ENCODE measurements at places on chromosomes 11 and 22.
A peak's percentile ranks its signal among the peaks of the same experiment; 100 is the strongest.

DNA sequence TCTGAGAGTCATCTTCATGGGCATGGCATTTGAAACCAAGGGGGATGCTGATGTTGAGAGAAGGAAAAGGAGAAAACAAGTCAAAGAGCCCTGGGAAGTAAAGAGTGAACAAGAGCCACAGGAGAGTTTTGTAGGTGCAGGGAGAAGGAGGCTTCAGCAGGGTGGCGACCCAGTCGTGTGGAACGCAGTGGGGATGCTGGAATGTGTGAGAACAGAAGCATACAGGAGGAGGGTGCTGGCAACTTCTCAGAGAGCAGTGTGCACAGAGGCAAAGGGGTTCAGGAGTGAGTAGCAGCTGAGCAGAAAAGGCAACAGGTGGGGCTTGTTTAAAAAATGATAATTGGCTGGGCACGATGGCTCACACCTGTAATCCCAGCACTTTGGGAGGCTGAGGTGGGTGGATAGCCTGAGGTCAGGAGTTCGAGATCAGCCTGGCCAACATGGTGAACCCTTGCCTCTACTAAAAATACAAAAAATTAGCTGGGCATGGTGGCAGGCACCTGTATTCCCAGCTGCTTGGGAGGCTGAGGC, 75.8 kb upstream of the PLET1 start:
- H3K36me3 ChIP-seq, result no peaks in the 10 kb centered on the region
- no peak for DNase-seq
- no peaks in the 10 kb centered on the region for H3K27me3 ChIP-seq
- H3K4me1 ChIP-seq, result no peaks in the 10 kb centered on the region
- no peak overlapping the region for H3K27ac ChIP-seq
- H3K4me3 ChIP-seq, result no peak overlapping the region

DNA sequence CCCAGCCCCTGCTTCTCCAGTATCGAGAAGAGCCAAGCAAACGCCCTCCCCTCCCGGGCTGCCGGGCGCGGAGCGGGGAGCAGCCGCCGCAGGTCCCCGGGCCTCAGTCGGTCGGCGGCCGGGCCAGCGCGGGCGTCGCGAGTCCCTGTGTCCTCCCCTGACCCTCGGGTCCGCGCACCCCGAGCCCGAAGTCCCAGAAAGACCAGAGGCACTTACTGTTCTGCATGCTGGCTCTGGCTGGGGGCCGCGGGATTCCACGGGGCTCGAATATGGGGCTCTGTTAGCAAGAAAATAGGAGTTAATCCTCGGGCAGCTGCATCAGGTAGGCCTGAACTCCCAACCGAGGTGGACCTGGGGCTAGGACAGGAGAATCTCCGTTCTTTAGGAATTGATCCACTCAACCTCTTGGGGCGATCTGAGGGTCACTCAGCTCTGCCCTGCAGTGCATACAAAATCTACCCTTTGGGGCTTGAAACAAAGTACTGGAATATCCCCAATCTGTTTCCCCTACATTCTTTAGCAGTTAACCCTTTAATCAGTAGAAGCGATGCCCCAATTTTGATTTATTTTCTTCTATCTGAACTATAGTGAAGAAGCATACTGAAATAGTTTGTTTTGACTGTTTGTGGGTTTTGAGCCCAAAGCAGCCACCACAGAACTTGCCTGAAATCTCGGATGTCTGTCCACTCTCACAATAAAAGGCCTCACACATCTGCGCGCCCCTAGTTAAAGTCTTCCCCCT, 4.8 kb downstream of the PAX6 start:
- no peak for DNase-seq
- no peak overlapping the region for H3K27ac ChIP-seq
- H3K36me3 ChIP-seq, result no peaks in the 10 kb centered on the region
- H3K4me1 ChIP-seq, result peaks cover 46% of the 10 kb centered on the region
- peaks cover 94% of the 10 kb centered on the region for H3K27me3 ChIP-seq

GRCh38 chr11:15670520-15671070, 555.9 kb downstream of the INSC start:
- H3K27ac ChIP-seq, result no peak overlapping the region
- H3K27me3 ChIP-seq, result no peaks in the 10 kb centered on the region
- H3K36me3 ChIP-seq, result no peaks in the 10 kb centered on the region
- no peak for DNase-seq
- H3K4me1 ChIP-seq, result no peaks in the 10 kb centered on the region

GRCh38 chr11:65310736-65311135, 3.9 kb upstream of the CDC42EP2 start:
- peaks cover 12% of the 10 kb centered on the region for H3K4me1 ChIP-seq
- no peak for DNase-seq
- no peak overlapping the region for H3K27ac ChIP-seq
- H3K27me3 ChIP-seq, result no peaks in the 10 kb centered on the region

DNA sequence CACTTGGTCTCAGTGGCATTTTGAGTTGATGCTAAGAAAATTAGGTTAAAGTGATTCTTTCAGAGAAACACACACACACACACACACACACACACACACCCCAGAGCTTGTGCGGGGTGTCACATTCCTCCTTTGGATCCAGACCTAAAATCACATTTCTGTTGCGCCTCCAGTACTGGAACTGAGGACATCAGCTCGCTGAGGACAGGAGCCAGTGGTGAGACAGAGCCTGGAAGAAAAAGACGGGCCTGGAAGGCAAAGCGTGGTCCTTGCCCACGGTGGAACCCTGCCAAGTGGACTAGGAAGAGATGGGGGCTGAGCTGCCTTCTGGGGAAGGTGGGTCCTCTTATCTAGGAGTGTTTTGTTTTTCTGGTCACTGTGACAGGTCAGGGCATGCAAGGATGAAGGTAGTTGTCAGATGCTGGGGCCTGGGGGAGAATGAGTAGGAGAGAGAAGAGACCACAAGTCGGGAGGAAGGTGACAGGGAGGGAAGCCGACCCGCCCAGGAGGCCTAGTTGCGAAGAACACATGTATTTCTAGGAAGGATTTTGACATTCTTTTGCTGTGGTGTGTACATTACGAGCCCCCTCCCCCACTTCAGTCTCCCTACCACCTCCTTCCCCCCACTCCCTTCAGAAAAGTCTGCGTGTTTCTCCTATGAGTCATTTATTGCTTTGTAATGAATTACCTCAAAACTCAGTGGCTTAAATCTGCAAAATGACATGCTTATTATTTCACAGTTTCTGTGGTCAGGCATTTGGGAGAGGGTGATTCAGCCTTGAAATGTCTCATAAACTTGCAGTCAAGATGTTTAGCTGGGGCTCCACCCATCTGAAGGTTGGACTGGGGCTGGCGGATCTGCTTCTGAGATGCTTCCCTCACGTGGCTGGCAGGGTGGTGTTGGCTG, 4.8 kb upstream of the ELFN2 start:
- peaks cover 6% of the 10 kb centered on the region for H3K4me1 ChIP-seq
- H3K4me3 ChIP-seq, result no peak overlapping the region
- no peak for DNase-seq
- H3K27me3 ChIP-seq, result peaks cover 18% of the 10 kb centered on the region

GRCh38 chr22:36329254-36330078, 58.3 kb downstream of the MYH9 start:
- H3K27me3 ChIP-seq, result no peaks in the 10 kb centered on the region
- H3K27ac ChIP-seq, result peak overlapping the region; percentile 79
- peaks cover 49% of the 10 kb centered on the region for H3K36me3 ChIP-seq
- DNase-seq, result peak; percentile 85
- peak overlapping the region; percentile 10 for H3K4me3 ChIP-seq

GRCh38 chr22:37764622-37765021, 43.1 kb upstream of the GCAT start:
- peaks cover 11% of the 10 kb centered on the region for H3K36me3 ChIP-seq
- no peak overlapping the region for H3K27ac ChIP-seq
- no peak for DNase-seq
- H3K4me3 ChIP-seq, result no peak overlapping the region

- H3K27me3 ChIP-seq, result no peaks in the 10 kb centered on the region
- DNase-seq, result no peak
- H3K4me1 ChIP-seq, result no peaks in the 10 kb centered on the region
- H3K4me3 ChIP-seq, result no peak overlapping the region
- no peaks in the 10 kb centered on the region for H3K36me3 ChIP-seq
- H3K27ac ChIP-seq, result no peak overlapping the region
Observed at GRCh38 chr11:3155691-3156258, 9.3 kb downstream of the OSBPL5 start.

DNA sequence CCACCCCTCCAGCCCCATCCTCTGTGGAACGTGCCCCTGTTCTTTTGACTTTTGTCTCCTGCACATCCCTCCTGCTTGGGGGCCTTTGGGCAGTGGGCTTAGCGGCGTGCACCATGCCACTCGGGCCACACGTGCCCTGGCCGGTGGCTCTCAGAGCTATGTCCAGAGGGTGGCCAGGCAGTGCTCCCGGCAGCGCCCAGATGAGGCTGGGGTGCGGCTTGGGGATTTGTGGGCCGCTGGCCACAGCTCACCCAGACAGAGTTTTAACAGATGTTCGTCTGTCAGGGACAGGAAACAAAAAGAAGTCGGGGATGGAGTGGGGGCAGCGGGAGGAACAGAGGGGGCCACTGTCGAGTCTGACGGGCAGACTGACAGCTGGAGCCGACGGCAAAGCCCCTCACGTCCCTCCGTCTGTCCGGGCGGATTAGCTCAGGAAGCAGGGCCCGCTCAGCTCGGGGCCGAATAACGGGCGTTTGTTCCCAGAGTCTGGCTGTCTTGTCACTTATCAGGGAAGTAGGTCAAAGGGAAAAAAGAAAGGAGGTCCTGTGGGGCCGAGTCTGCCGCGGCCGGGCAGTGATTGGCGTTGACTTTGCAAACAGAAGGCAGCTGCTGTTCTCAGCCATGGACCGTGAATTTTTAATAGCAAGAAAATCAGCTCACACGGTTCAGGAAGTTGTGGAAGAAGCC, 61.6 kb downstream of the LRP5 start:
- H3K27me3 ChIP-seq, result no peaks in the 10 kb centered on the region
- no peak overlapping the region for H3K4me3 ChIP-seq
- H3K4me1 ChIP-seq, result no peaks in the 10 kb centered on the region
- H3K27ac ChIP-seq, result no peak overlapping the region
- DNase-seq, result no peak

GRCh38 chr11:31092638-31093037, 276.9 kb downstream of the DCDC1 start:
- no peaks in the 10 kb centered on the region for H3K36me3 ChIP-seq
- no peak overlapping the region for H3K27ac ChIP-seq
- H3K4me1 ChIP-seq, result no peaks in the 10 kb centered on the region

DNA sequence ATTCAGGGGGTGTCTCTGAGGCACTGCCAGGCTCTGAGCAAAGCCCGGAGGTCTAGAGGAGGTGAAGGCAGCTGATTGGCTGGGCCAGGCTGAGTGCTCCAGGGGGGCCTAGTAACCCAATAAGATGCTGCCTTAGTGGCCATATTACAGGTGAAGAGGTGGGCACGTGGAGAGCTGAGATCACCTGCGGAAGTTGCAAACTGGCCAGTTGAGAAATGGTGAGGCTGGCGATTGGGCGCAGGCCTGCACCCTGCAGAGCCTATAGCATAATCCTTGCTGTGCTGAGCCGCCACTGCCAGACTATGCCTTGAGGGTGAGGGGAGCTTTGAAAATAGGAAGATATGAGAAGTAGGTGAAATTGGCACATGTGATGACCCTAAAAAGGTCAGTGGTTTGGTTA, 21.7 kb downstream of the DERL3 start:
- DNase-seq, result no peak
- H3K4me1 ChIP-seq, result no peaks in the 10 kb centered on the region
- H3K27me3 ChIP-seq, result no peaks in the 10 kb centered on the region
- H3K27ac ChIP-seq, result no peak overlapping the region
- H3K36me3 ChIP-seq, result peaks cover 42% of the 10 kb centered on the region
- no peak overlapping the region for H3K4me3 ChIP-seq

DNA sequence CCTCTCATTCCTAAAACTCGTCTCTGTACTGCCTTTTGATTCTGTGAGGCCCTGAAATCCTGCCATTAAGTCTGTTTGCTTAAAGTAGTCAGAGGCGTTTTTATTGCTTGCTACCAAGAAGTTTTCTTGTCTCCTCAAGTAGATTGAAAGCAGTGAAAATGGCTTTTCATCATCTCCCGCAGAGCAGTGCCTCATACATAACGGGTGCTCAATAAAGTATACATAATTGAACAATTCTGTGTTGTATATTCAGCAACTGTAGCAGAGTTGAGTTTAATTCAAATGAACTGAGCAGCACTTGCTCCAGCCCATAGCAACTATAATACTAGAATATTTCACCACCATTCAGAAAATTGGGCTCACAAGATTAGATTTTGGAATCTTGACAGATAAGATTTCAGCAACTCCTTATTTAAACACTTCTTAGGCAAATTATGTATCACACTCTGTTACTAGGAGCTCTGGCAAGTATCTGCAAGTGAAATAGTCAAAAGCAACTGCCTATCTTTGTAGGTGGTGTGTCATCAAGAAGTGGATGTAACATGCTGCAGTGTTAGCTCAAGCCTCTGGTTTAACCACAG, 20.0 kb downstream of the FIBIN start:
- no peak for DNase-seq
- H3K4me1 ChIP-seq, result no peaks in the 10 kb centered on the region
- no peaks in the 10 kb centered on the region for H3K27me3 ChIP-seq
- H3K4me3 ChIP-seq, result no peak overlapping the region
- no peaks in the 10 kb centered on the region for H3K36me3 ChIP-seq
- no peak overlapping the region for H3K27ac ChIP-seq

GRCh38 chr11:103520792-103521191, 411.6 kb downstream of the DYNC2H1 start:
- H3K4me3 ChIP-seq, result no peak overlapping the region
- H3K27me3 ChIP-seq, result no peaks in the 10 kb centered on the region
- no peaks in the 10 kb centered on the region for H3K4me1 ChIP-seq
- DNase-seq, result no peak
- no peak overlapping the region for H3K27ac ChIP-seq

DNA sequence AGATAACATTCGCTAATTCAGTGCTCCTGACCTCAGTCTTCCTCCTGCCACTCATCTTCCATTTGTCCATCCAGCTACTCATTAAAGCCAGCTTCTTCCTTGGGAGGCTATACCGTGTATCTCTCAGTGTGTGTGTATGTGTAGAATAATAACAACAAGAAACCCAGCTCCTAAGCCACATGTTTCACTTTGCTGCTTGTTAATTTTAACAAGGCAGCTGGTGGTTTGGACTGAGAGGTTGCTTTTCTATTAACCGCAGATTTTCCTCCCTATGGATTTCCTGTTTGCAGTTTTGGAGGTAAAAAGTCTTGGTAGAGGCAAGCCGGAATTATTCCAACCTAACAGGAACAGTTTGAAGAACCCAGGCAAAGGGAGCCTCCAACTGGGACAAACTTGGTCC, 165.0 kb downstream of the ADAMTS15 start:
- no peak for DNase-seq
- no peak overlapping the region for H3K4me3 ChIP-seq
- no peaks in the 10 kb centered on the region for H3K27me3 ChIP-seq
- no peaks in the 10 kb centered on the region for H3K36me3 ChIP-seq

GRCh38 chr22:48692734-48693376, 1134.8 kb downstream of the BRD1 start:
- no peaks in the 10 kb centered on the region for H3K27me3 ChIP-seq
- H3K36me3 ChIP-seq, result no peaks in the 10 kb centered on the region
- no peak overlapping the region for H3K4me3 ChIP-seq
- H3K4me1 ChIP-seq, result no peaks in the 10 kb centered on the region

DNA sequence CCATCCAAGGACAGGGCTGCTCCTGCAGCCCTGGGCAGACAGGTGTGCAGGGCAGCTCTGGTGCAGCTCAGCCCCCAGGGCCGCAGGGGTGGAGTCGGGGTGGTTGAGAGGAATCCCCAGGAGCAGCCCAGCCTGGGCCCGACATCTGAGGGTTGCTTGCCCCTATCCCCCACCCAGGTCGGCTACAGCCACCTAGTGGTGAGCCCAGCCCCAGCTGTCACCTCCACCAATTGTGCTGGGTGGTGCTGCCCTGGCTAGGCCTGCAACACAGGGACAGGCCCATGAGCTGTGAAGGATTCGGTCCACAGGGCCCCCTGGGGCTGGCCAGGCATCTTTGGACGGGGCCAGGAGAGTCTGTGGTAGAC, 29.6 kb downstream of the RTN4R start:
- peaks cover 48% of the 10 kb centered on the region for H3K4me1 ChIP-seq
- DNase-seq, result peak; percentile 9
- no peaks in the 10 kb centered on the region for H3K36me3 ChIP-seq
- no peaks in the 10 kb centered on the region for H3K27me3 ChIP-seq
- no peak overlapping the region for H3K4me3 ChIP-seq
- H3K27ac ChIP-seq, result peak overlapping the region; percentile 58
